ENCODE measurements at places on chromosomes 11 and 22.

GRCh38 chr11:30725645-30726195, 139.6 kb upstream of the MPPED2 start:
- DNase-seq: no peak

- DNase-seq: no peak
These were observed 81.0 kb upstream of the LRRC55 start for GRCh38 chr11:57100638-57101331.

GRCh38 chr11:15229069-15229468, 114.3 kb downstream of the INSC start:
- no peak for DNase-seq

DNA sequence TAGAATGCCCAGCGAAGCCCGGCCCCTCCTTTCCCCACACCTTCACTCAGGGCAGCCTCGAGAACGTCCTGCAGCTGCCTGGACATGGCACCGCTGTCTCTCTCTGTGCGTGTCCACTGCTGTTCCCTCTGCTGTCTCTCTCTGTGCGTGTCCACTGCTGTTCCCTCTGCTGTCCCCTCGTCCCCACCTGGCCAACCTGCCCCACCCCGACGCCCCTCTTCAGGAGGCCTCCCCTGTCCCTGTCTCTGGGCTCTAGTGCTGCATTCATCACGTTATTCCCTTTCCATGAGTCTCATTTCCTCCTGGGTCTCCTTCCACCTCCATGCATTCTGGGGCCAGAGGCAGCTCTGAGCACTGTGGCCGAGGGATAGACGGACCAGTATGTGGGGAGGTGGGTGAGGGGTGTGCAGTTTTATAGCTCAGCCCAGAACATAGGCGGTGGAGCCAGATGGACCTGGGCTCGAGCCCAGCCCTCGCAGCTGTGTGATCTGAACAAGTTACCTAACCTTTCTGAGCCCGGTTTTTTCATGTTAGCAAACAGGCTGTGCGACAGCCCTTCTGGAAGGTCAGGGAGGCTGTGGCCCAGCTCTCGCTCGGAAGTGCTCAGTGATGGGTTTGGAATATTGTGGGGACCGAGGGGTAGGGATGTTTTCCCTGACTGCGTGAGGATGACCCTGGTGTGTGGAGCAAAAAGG, 41.9 kb upstream of the SMIM38 start:
- no peak for DNase-seq

DNA sequence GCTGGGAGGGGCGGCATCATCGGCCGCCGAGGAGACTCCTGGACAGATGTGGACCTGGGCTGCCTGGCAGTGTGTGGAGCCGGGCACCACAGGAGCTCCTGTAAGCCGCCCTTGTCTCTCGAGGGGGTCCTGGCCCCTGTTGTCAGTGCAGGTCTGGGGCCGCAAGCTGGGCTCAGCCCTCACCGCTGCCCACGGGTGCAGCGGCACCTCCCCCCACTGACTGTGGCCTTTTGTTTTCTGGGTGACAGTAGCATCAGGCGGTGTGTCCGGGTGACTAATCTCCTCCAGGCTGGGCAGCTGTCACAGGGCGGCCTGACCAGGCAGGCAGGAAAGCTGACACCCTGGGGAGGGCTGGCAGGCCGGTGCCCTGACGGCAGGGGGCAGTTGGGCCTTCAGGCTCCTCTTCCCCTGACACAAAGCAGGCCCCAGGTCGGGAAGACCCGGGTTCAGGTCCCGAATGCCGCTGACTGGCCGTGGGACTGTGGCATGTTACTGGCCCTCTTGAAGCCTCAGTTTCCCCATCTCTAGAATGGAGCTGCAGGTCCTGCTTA, 16.3 kb downstream of the DGKZ start:
- DNase-seq: no peak

- DNase-seq: no peak
These were observed 33.8 kb downstream of the CAPN1 start for GRCh38 chr11:65215441-65216076.

DNA sequence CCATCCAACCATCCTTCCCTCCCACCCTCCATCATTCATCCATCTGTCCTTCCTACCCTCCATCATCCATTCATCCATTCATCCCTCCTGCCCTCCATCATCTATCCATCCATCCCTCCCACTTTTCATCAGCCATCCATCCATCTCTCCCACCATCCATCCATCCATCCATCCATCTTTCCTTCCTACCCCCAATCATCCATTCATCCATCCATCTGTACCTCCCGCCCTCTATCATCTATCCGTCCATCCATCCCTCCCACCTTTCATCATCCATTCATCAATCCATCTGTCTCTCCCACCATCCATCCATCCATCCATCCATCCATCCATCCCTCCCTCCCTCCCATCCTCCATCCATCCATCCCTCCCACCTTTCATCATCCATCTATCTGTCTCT, 968.8 kb downstream of the BRD1 start:
- no peak for DNase-seq

DNA sequence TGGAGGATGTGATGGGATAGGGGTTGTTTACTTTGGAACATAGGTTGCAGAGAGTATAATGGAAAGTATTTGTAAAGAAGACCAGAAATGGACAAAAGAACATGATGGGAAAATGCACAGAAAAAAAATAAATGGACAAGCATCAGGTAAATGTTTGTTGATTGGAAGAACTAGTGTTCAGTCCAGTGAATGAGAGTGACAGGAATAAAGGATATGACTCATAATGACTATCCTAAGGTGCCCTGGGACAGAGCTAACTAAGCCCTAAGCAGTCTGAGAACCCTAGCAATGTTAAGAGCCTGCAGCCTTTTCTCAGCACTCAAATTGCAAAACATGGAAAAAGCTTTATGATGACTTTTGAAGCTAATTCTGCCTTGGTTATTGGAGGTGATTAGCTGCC, 732.8 kb upstream of the ANO5 start:
- no peak for DNase-seq

GRCh38 chr22:48315439-48316256, 1512.0 kb downstream of the BRD1 start:
- no peak for DNase-seq

DNA sequence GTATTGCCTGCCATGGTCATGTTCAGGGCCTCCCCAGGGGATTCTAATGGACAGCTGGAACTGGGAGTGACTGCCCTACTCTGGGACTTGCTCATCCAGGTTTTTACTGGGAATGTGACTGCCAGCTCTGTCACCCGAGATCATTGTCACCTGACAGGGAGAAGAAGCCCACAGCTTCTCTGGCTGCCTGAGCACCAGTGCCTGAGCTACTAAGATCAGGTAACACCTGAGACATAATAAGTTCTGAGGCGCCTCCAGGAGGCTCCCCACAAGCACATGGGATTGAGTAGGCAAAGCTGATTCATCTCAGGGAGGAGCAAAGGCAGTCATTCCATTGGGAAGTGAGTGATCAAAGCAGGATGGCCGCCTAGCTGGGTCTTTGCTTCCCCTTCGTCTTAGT, 84.2 kb upstream of the GALNT18 start:
- no peak for DNase-seq

GRCh38 chr11:75526192-75526541, 426 bp upstream of the GDPD5 start:
- no peak for DNase-seq

DNA sequence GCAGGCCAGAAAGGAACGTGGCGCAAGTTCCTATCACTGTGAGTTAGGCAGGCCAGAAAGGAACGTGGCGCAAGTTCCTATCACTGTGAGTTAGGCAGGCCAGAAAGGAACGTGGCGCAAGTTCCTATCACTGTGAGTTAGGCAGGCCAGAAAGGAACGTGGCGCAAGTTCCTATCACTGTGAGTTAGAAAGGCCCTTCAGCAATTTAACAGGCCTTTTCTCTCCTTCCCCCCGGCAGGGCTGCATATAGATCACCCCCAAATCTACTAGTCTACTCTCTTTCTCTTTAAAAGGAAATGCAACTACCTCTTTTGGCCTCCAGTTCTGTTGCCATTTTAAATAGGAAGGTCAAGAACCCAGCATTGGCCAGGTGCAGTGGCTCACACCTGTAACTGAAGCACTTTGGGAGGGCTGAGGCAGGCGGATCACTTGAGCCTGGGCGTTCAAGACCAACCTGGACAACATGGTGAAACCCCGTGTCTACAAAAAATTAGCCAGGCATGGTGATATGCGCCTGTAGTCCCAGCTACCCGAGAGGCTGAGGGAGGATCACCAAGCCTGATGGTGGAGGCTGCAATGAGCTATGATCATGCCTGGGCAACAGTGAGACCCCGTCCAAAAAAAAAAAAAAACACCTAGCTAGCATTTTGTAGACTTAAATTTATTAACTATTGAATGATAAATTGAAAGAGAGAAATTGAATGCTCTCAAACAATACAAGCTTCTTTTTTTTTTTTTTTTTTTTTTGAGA, 14.9 kb downstream of the FAM118B start:
- DNase-seq: no peak

- no peak for DNase-seq
These were observed 1010.3 kb upstream of the TENM4 start for GRCh38 chr11:80451105-80451504.

- DNase-seq: no peak
These were observed 86.1 kb upstream of the BDNF start for GRCh38 chr11:27786331-27786730.

DNA sequence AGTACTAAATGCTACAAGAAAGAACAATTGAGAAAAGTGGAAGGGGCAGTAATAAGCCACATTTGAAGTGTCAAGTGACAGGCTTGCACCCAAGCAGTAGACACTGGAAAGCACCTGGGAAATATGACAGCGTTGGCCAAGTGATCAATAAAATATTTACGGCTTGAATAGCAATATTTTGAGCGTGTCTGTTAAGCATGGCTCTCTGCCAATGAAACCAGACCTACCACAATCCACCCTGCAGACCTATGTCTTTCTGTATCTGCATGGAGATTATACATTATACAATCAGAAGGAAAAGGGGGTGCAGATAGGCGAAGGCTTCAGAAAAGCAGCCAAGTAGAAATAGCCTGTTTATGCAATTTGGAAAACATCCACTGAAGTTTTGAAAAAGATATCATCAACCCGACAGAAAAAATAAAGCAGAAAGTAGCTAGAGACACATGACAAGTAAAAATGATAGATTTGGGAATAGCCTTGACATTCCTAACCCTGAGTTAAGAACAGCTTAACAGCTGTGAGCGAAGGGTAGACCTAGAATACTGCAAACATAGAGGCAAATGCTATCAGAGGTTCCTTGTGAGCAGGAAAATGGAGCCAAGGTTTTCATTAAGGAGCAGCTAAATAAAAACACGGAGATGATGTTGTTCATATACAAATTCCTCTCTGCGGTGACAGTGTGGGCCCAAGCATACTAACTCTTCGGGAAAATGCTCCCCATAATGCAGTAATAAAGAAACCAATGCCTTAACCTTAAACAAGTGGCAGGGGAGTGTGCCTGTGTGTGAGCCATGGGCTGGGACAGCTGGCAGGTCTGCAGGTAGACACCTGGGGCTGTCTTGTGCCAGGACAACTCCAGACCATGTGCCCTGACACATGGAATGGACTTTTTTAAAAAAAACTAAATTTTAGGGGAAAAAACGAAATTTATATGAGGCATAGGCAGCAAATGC, 71.3 kb downstream of the ETS1 start:
- no peak for DNase-seq

DNA sequence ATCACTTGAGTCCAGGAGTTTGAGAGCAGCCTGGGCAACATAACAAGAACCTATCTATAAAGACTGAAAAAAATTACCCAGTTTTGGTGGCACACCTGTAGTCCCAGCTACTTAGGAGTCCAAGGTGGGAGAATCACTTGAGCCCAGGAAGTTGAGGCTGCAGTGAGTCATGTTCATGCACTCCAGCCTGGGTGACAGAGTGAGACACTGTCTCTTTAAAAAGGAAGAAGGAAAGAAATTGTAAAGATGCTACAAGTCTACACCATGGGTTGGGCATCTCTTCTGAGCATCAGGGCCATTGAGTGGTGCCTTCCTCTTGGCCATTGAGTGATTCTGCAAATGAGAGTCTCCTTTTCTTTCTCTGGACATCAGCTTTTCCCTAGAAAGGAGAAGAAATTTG, 15.7 kb upstream of the MTMR3 start:
- DNase-seq: no peak

- DNase-seq: no peak
These were observed 1.8 kb upstream of the MCAT start for GRCh38 chr22:43144949-43145348.

- DNase-seq: no peak
These were observed 37.9 kb downstream of the ST14 start for GRCh38 chr11:130197386-130198035.

- DNase-seq: peak; percentile 75
These were observed 3.6 kb downstream of the FIBP start for GRCh38 chr11:65884716-65885092.

- no peak for DNase-seq
These were observed 839.9 kb upstream of the TENM4 start for GRCh38 chr11:80280737-80281136.

DNA sequence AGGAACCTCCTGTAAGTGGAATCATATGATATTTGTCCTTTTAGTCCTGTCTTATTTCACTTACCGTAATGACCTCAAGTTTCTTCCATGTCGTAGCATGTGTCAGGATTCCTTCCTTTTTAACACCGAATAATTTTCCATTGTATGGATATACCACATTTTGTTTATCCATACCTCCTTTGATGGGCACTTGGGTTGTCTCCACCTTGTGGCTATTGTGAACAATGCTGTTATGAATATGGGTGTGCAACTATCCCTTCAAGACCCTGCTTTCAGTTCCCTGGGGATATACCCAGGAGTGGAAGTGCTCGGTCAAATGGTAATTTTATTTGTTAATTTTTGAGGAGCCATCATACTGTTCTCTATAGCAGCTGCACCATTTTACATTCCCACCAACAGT, 244.9 kb upstream of the BLID start:
- DNase-seq: no peak

DNA sequence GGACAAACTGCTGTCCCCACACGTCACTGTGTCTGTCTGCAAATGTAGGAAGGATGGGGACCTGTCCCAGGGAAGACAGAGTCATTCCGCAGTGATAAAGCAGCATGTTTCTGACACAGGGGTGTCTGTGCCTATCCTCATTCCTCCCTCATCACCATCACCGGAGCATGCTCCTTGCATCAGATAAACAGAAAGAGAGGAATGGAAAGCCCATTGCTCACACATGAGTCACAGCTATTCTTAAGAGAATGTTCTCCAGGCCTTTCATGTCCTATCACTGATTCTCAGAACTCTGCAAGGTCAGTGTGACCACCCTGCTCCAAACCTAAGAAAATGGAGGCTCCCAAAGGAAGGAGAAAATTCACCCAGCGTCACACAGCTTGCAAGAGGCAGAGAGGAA, 38.9 kb downstream of the ZNF195 start:
- DNase-seq: no peak

DNA sequence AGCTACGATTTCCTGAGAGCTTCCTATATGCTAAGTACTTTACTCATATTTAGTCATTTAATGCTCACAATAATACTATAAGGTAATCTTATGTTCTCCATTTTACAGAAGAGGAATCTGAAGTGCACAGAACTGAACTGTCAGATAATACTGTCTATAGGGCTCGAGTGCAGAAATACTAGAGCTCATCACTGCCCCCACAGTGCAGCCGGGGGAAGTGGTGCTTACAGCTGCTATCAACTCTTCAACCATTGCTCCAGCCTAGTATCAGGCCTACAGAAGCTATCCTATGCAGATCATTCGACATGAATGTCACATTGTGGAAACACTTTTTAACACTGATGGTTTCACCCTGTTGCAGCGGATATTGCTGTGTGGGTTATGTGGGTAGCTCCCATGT, 929.9 kb downstream of the NTM start:
- DNase-seq: no peak

GRCh38 chr11:65425971-65426838, 3.6 kb downstream of the NEAT1 start:
- no peak for DNase-seq

All from T-helper 1 cell (primary cell).